Type B pancreatic cell (in vitro differentiated cells): ENCODE measurements at places on chromosomes 11 and 22. TPM values are rescaled to one million over a fixed set of nuclear protein-coding genes. Genes with fewer than 3 reads are reported as not detected.

VWCE gene
- 5.4 and 20.0 TPM in 2 replicates for total RNA-seq

CRYBB2 gene
- 0.33 TPM in 1 of 2 replicates, not detected in the other for total RNA-seq

APOL5 gene
- total RNA-seq: not detected in 2 replicates

MAJIN gene
- not detected in 2 replicates for total RNA-seq

TMPRSS6 gene
- 7.6 and 14.3 TPM in 2 replicates for total RNA-seq

CHRM4 gene
- 0.98 and 1.0 TPM in 2 replicates for total RNA-seq

HEPN1 gene
- not detected in 2 replicates for total RNA-seq

SYT7 gene
- 26.5 and 37.5 TPM in 2 replicates for total RNA-seq

DNA sequence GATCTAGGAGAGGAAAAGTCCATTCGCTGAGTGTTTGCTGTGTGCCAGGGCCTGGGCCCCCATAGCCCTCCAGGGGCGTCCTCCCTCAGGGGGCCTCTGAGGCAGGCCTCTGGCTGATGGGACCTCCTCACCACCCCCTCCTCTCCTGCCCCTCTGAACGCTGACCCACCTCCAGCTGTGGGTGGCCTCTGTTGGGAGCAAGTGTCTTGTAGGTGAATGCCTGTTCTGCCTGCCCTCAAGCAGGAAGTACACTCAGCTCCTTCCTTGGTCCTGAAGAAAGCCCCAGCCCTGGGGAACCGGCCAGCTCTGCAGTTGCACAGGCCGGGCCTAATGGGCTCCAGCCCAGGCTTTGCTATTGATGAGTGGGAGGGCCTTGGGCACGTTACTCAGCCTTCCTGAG, 3.5 kb downstream of the MYO7A start:
- H3K36me3 ChIP-seq: no peaks in the 10 kb centered on the region
- no peaks in the 10 kb centered on the region for H3K27me3 ChIP-seq
- H3K27ac ChIP-seq: no peak overlapping the region
- H3K4me1 ChIP-seq: peaks cover 23% of the 10 kb centered on the region
- no peak for DNase-seq

- H3K36me3 ChIP-seq: no peaks in the 10 kb centered on the region
- peaks cover 11% of the 10 kb centered on the region for H3K27me3 ChIP-seq
- DNase-seq: no peak
- peak overlapping the region; percentile 29 for H3K4me3 ChIP-seq
- H3K4me1 ChIP-seq: peaks cover 43% of the 10 kb centered on the region
Observed at GRCh38 chr11:33692013-33692504, 8.6 kb downstream of the C11orf91 start.

- DNase-seq: no peak
- no peak overlapping the region for H3K4me3 ChIP-seq
- H3K27me3 ChIP-seq: no peaks in the 10 kb centered on the region
- no peaks in the 10 kb centered on the region for H3K4me1 ChIP-seq
- peaks cover 25% of the 10 kb centered on the region for H3K36me3 ChIP-seq
Observed at GRCh38 chr22:28750471-28750881, 8.6 kb downstream of the HSCB start.

GRCh38 chr11:95256321-95256779, 25.3 kb upstream of the SESN3 start:
- H3K4me1 ChIP-seq: peaks cover 34% of the 10 kb centered on the region
- H3K27me3 ChIP-seq: no peaks in the 10 kb centered on the region
- H3K4me3 ChIP-seq: no peak overlapping the region
- H3K27ac ChIP-seq: no peak overlapping the region

DNA sequence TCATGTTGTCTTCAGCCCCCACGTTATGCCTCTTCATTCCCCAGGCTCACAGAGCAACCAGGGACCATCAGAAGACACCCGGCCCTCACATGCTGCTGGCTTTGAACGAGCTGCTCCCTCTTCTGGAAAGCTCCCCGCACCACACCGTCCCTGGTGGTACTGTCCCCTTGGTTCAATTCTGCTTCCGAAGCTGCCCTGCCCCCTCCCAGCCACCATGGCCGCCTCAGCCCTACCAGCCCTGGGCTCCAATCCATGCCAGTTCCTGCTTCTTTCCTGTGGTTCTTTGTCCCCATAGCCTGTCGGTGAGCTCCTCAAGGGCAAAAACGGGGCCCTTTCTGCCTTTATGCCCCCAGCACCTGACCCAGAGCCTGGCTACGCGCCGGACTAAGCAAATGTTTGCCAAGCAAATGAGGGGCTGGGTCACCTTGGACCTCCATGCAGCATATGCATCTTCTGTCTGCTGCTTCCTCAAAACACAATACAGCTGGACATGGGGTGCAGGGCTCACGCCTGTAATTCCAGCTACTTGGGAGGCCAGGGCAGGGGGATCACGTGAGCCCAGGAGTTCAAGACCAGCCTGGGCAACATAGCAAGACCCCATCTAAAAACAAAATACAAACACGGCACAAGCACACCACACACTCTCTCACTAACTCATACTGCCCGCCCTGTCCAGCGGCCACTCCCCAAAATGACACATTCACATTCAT, 21.3 kb downstream of the TNKS1BP1 start:
- H3K4me1 ChIP-seq: peaks cover 35% of the 10 kb centered on the region
- no peaks in the 10 kb centered on the region for H3K27me3 ChIP-seq
- peak overlapping the region; percentile 83 for H3K27ac ChIP-seq
- DNase-seq: no peak

- DNase-seq: peak; percentile 82
- H3K27ac ChIP-seq: peak within 1 kb of the TSS; percentile 98
- peak within 1 kb of the TSS; percentile 96 for H3K4me3 ChIP-seq
Observed at GRCh38 chr11:94543695-94544645, at the start of gene FUT4. Gene FUT4 (plus strand): TSS chr11:94543921. CDS start chr11:94544134, 213 bp downstream.

DNA sequence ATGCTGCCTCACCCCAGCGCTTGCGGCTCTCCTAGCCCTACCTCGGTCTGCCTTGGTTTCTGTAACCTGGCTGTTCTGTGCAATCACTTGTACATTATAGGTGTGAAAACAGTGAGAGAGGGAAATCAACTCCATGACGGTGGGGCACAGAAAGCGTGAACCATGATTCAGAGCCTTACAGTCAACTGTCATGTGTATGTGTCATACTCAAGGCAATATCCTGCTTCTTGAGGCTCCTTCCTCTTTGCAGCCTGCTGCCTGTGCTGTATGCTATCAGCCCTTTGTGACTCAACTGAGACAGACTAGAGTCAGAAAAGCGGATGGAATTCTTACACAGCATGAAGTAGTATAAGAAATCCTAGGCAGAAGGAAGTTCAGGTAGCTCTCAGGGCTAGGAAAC, 2.1 kb downstream of the NRIP3 start:
- DNase-seq: no peak
- H3K27ac ChIP-seq: no peak overlapping the region
- no peak overlapping the region for H3K4me3 ChIP-seq
- H3K36me3 ChIP-seq: no peaks in the 10 kb centered on the region
- H3K27me3 ChIP-seq: peaks cover 69% of the 10 kb centered on the region

DNA sequence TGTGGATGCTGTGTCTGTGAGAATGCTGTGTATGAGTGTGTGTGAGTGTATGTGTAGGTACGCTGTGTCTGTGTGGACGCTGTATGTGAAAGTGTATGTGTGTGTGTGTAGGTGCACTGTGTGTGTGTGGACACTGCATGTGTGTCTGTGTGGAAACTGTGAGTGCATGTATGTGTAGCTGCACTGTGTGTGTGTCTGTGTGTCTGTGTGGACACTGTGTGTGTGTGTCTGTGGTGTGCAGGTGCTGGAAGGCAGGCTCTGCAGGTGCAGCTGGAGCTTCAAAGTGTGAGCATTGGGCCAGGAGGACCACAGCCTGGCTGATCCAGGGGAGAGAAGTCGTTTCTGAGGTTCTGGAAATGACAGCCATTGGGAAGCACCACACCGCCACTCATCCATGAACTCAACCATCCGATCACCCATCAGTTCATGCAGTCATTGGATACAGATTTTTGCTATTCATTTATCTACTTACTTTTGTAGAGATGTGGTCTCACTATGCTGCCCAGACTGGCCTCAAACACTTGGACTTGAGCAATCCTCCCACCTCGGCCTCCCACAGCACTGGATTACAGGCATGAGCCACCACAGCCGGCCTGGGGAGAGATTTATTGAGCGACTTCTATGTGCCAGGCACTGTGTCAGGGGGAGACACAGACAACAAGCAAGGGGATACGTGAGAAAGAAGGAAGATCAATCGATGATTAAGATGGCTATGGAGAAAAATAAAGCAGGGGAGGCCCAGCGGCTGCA, 9.6 kb downstream of the TRPM5 start:
- H3K4me3 ChIP-seq: no peak overlapping the region
- DNase-seq: no peak
- H3K27me3 ChIP-seq: peaks cover 31% of the 10 kb centered on the region
- no peaks in the 10 kb centered on the region for H3K4me1 ChIP-seq
- H3K36me3 ChIP-seq: no peaks in the 10 kb centered on the region

DNA sequence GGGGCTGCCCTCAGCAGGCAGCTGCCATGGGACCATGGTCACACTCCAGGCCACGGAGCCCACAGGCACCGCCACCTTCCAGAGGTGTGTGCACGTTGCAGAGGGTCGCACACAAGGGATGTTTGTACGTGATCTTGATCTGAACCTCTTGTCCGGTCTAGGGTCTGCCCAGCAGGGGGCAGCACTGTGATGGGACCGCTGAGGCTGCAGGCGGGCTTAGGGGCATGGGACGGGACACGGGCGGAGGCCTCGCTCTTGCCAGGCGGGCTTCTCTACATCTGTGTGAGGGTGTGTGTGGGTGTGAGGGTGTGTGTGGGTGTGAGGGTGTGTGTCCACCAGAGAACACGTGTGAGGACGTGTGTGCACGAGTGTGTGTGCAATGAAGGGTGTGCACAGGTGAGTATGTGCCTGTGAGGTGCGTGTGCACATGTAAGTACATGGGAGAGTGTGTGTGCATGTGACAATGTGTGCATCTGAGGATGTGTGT, 52.4 kb downstream of the CACNA1I start:
- no peak overlapping the region for H3K4me3 ChIP-seq
- peaks cover 10% of the 10 kb centered on the region for H3K4me1 ChIP-seq
- peak; percentile 83 for DNase-seq
- H3K27ac ChIP-seq: no peak overlapping the region
- no peaks in the 10 kb centered on the region for H3K36me3 ChIP-seq

GRCh38 chr11:76617553-76618265, 52.8 kb downstream of the LRRC32 start:
- H3K4me3 ChIP-seq: no peak overlapping the region
- no peaks in the 10 kb centered on the region for H3K36me3 ChIP-seq
- H3K4me1 ChIP-seq: peaks cover 3% of the 10 kb centered on the region
- no peak for DNase-seq

- peaks cover 29% of the 10 kb centered on the region for H3K4me1 ChIP-seq
- peaks cover 3% of the 10 kb centered on the region for H3K36me3 ChIP-seq
- H3K27ac ChIP-seq: peak overlapping the region; percentile 79
Observed at GRCh38 chr11:61534025-61534932, 25.7 kb downstream of the LRRC10B start.

DNA sequence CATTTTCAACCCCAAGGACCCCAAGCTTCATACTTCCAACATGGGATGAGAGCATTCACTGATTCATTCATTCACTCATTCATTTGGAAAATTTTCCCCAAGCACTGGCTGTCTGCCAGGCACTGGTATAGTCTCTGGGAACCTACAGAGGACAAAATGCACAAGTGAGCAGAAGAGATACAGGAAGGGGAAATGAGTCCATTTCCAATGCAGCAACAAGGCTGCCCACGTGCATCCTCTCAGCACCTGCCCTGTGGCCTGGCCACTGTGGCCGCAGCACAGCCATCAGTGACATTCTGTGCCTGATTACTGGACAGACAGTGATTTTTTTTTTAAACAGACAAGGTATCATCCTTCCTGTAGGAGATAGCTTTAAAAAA, 96.0 kb upstream of the PITPNB start:
- DNase-seq: no peak
- H3K27ac ChIP-seq: no peak overlapping the region
- no peak overlapping the region for H3K4me3 ChIP-seq
- no peaks in the 10 kb centered on the region for H3K27me3 ChIP-seq
- peaks cover 28% of the 10 kb centered on the region for H3K4me1 ChIP-seq

GRCh38 chr11:36070213-36070953, 126.5 kb downstream of the LDLRAD3 start:
- DNase-seq: no peak
- no peaks in the 10 kb centered on the region for H3K27me3 ChIP-seq
- peaks cover 3% of the 10 kb centered on the region for H3K36me3 ChIP-seq
- H3K4me3 ChIP-seq: no peak overlapping the region

DNA sequence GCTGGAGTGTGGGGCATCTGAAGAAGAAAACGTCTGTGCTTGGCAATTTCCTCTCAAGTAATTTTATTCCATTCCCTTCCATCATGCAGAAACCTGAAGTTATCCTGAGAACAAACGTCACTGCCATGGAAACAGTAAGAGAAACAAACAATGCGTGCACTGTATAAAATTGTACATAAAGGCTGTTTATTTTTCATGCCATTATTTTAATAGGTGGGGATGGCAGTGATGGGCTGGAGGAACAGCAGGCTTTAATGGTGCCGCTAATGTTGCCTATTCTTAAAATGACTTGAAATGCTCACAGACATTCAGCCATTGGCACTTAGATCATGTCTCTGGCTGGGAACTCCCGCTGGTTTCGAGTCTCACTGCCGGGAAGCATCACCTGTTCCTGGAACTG, 7.5 kb upstream of the SEZ6L start:
- no peak for DNase-seq
- no peak overlapping the region for H3K4me3 ChIP-seq
- no peak overlapping the region for H3K27ac ChIP-seq

DNA sequence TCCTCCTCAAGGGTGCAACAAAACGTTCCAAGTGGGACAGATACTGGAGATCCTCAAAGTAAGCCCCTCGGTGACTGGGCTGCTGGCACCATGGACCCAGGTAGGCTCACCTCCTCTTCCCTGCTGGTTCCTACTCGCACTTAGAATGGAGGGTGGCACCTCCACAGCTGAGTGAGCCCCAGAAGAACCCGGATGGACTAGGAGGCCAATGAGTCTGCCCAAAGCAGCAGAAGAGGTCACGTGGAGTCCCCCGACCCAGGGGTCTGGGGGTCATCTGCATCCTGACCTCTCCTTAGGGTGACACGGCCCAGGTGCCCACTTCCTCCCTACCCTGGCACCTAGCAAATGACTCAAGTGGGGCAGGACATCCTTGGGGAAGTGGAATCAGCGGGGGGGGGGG, 4.4 kb downstream of the APOL1 start:
- no peak overlapping the region for H3K4me3 ChIP-seq
- H3K36me3 ChIP-seq: no peaks in the 10 kb centered on the region
- H3K4me1 ChIP-seq: peaks cover 50% of the 10 kb centered on the region

DNA sequence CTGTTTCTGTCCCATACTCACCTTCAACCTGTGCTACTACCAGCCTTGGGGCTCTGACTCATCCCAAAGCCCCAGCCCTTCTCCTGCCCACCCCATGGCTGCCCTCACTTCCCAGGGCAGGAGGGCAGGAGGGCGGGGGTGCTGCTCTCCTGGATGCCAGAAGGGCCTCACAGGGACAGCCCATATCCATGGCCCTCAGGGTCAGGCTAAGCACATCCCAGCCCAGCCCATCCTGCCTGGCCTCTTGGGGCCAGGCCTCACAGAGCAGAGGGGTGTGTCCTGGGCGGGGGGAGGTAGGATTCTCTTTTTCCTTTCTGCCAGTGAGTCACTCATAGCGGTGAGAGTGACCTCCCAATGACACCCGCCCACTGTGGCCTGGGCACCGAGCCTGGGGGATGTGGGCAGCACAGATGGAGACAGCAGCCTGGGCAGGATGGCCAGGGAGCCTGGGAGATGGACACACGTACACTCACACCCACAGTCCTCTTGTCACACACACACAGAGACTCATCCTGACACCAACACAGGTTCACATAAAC, 2.4 kb downstream of the LTBP3 start:
- H3K27me3 ChIP-seq: peaks cover 2% of the 10 kb centered on the region
- no peak for DNase-seq
- H3K4me1 ChIP-seq: peaks cover 59% of the 10 kb centered on the region
- H3K36me3 ChIP-seq: peaks cover 7% of the 10 kb centered on the region

GRCh38 chr11:69830086-69830485, 10.9 kb upstream of the FGF3 start:
- H3K4me3 ChIP-seq: no peak overlapping the region
- H3K27ac ChIP-seq: no peak overlapping the region
- DNase-seq: no peak
- peaks cover 28% of the 10 kb centered on the region for H3K27me3 ChIP-seq
